Sigmoid colon (tissue), 7 donors: ENCODE measurements at places on chromosomes 5 and 9. TPM values are rescaled to one million over a fixed set of nuclear protein-coding genes. Genes with fewer than 3 reads are reported as not detected.

The DAP gene
- total RNA-seq, result 25.7 TPM

The PPP3R2 gene
- not detected for total RNA-seq

The HINT1 gene
- total RNA-seq, result 255 TPM

The LCN9 gene
- not detected for total RNA-seq

DNA sequence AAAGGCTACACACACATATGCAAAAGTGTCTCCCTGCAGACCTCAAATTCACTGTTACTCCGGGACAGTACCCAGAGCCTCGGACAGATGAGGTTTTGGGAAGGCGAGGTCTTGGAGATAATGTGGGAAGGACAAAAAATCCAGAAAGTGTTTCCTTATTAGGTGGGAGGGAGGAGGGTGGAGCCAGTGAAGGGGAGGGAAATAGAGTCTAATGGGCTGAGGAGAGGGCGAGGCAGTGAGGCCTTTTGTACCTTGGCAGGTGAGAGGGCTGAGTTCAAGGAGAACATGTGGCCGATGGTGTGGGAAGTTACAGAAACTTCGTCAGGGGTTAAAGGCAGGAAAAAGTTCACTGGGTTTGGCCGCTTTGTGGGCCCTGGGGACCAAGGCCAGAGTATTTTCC, 22.1 kb upstream of the TMEM174 start:
- H3K36me3 ChIP-seq, result no peaks in the 10 kb centered on the region
- no peak overlapping the region for H3K4me3 ChIP-seq
- DNase-seq, result no peak
- no peaks in the 10 kb centered on the region for H3K27me3 ChIP-seq
- no peak overlapping the region for H3K27ac ChIP-seq

DNA sequence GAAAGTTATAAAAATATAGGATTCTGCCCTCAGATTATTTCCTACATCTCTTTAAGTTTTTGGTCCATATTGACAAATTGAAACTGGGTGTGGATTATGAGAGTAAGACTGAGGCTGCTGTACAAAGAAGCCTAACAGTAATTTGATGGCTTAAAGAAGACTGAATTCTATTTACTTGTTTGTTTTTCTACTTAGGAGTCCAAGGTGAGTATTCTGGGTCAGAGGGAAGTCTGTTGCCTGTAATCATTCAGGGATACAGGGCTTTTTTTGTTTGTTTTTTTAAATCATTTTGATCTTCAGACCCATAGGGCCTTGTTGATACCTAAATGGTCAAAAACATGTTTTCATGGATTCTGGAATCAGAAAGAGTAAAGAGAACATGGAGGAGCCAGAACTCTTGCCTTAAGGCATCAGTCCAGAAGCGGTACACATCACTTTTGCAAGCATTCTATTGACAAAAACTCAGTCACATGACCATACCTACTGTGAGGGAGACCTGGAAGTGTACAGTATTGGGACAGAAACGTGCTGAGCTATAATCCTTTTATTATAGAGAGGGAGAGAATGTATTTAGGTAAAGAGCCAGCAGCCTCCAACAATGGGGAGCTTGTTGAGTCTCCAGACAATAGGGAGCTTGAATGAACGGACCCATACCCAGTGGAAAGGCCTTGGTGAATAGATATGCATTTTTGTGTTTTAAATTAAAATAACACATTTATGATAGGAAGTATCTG, 102.7 kb downstream of the LRRC70 start:
- H3K4me3 ChIP-seq, result no peak overlapping the region
- DNase-seq, result no peak
- H3K36me3 ChIP-seq, result no peaks in the 10 kb centered on the region
- H3K27ac ChIP-seq, result no peak overlapping the region
- H3K4me1 ChIP-seq, result no peaks in the 10 kb centered on the region
- H3K27me3 ChIP-seq, result no peaks in the 10 kb centered on the region

DNA sequence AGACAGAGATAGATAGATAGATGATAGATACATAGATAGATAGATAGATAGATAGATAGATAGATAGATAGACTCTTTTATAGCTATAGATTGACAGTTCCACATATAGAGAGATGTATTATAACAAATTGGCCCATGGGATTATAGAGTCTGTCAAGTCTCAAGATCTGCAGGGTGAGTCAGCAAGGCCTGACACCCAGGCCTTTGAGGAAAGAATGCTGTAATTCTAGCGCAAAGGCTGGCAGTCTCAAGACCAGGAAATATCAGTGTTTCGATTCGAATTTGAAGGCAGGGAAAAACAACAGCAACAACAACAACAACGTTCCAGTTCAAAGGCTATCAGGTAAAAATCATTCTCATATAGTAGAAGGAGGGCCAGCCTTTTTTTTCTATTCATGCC, 339.2 kb upstream of the CDH9 start:
- no peak overlapping the region for H3K4me3 ChIP-seq
- no peaks in the 10 kb centered on the region for H3K4me1 ChIP-seq
- no peaks in the 10 kb centered on the region for H3K36me3 ChIP-seq
- no peaks in the 10 kb centered on the region for H3K27me3 ChIP-seq
- no peak overlapping the region for H3K27ac ChIP-seq
- DNase-seq, result no peak

GRCh38 chr9:975740-976257, 656 bp upstream of the DMRT3 start:
- H3K4me1 ChIP-seq, result peaks cover 43% of the 10 kb centered on the region
- no peak overlapping the region for H3K4me3 ChIP-seq
- H3K36me3 ChIP-seq, result no peaks in the 10 kb centered on the region
- peaks cover 68% of the 10 kb centered on the region for H3K27me3 ChIP-seq
- no peak overlapping the region for H3K27ac ChIP-seq

DNA sequence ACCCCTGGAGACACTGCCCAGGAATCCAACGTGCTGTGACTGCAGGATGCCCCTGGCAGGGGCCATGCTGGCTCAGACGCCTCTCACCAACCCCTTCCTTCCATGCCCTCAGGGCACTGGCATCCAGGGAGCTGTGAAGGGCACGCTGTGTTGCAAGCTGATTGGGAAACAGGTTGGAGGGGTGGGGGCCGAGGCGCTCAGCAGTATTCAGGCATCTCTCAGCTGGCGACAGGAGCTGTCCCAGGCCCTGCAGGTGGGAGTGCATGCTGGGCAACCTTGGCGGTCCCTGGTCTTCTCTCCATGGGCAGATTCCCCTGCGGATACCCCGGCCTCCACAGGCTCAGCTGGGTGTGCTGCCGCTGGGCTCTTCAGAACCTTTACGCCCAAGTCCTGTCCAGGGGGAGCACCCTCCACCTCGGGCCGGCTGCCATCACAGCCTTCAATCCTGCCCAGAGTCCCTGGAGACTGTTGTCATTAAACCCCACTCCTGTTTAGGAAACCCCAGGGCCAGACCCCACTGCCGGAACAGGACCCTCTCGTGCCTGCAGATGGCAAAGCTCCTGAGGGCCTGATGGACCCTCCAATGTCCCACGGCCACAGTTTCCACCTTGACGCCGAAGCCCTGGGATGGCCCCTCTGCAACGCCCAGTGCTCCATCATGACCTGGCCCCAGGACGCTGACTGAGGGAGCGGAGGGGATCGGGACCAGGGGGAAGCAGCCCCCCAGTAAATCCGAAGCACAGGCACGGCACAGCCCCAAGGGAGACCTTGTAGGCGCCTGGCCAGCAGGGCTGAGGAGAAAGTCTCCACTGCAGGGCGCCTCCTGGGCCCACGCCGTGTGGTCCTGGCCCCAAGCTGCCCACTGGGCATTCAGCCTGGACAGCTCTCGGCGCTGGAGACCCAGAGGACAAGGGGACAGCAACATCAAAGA, 9.3 kb downstream of the TPPP start:
- no peak overlapping the region for H3K4me3 ChIP-seq
- H3K36me3 ChIP-seq, result no peaks in the 10 kb centered on the region
- DNase-seq, result peak; percentile 72
- no peaks in the 10 kb centered on the region for H3K27me3 ChIP-seq
- H3K27ac ChIP-seq, result no peak overlapping the region
- no peaks in the 10 kb centered on the region for H3K4me1 ChIP-seq

DNA sequence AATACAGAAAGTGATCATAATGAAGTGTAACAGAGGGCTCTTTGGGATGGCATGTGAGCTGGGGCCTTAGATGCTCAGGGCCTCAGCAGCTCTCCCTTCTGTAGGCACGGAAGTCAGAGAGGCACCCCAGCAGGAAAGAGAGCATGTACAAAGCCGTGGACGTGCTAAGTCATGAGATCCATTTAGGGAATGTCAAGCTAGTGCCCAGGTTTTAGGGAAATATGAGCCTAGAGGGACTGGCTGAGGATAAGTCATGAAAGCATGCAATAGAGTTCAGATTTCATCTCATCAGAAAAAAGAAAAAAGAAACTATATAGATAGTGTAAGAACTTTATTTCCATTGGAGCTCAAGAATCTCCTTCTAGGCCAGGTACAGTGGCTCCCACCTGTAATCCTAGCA, 379.5 kb upstream of the KLF4 start:
- H3K4me3 ChIP-seq, result no peak overlapping the region
- no peak overlapping the region for H3K27ac ChIP-seq
- H3K36me3 ChIP-seq, result no peaks in the 10 kb centered on the region
- no peaks in the 10 kb centered on the region for H3K4me1 ChIP-seq

- no peaks in the 10 kb centered on the region for H3K27me3 ChIP-seq
Measured at GRCh38 chr5:123865641-123866040, 353.7 kb downstream of the CSNK1G3 start.

- peaks cover 8% of the 10 kb centered on the region for H3K36me3 ChIP-seq
- no peak overlapping the region for H3K27ac ChIP-seq
- DNase-seq, result no peak
- no peaks in the 10 kb centered on the region for H3K27me3 ChIP-seq
Measured at GRCh38 chr9:125446561-125447094, 185.0 kb downstream of the GAPVD1 start.

- no peak overlapping the region for H3K4me3 ChIP-seq
- no peak for DNase-seq
- H3K27me3 ChIP-seq, result no peaks in the 10 kb centered on the region
- no peak overlapping the region for H3K27ac ChIP-seq
- H3K4me1 ChIP-seq, result no peaks in the 10 kb centered on the region
Measured at GRCh38 chr5:14319102-14319501, 176.0 kb downstream of the TRIO start.

GRCh38 chr5:6497262-6497661, 48.6 kb downstream of the UBE2QL1 start:
- H3K36me3 ChIP-seq, result no peaks in the 10 kb centered on the region
- no peak overlapping the region for H3K4me3 ChIP-seq
- H3K4me1 ChIP-seq, result no peaks in the 10 kb centered on the region
- no peak for DNase-seq
- H3K27ac ChIP-seq, result no peak overlapping the region
